ENCODE measurements at places on chromosomes 2 and 18. TPM values are rescaled to one million over a fixed set of nuclear protein-coding genes. Genes with fewer than 3 reads are reported as not detected.

DNA sequence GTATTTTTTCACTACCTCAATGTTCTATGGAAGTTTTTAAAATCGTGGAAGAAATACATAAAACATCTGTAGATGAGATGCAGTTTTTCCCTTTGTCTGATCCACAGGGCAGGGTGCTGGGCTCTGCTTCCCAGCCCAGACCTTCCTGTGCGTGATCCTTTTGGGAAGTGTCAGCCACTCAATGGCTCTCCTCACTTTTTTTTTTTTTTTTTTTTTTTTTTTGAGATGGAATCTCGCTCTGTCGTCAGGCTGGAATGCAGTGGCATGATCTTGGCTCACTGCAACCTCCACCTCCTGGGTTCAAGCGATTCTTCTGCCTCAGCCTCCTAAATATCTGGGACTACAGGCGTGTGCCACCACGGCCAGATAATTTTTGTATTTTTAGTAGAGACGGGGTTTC, 32.8 kb downstream of the SOWAHC start:
- DNase-seq = no peak
- H3K4me1 ChIP-seq = no peaks in the 10 kb centered on the region
- H3K4me3 ChIP-seq = no peak overlapping the region
- no peak overlapping the region for H3K27ac ChIP-seq
- no peaks in the 10 kb centered on the region for H3K36me3 ChIP-seq

SERPINB12 gene
- total RNA-seq = not detected

DNA sequence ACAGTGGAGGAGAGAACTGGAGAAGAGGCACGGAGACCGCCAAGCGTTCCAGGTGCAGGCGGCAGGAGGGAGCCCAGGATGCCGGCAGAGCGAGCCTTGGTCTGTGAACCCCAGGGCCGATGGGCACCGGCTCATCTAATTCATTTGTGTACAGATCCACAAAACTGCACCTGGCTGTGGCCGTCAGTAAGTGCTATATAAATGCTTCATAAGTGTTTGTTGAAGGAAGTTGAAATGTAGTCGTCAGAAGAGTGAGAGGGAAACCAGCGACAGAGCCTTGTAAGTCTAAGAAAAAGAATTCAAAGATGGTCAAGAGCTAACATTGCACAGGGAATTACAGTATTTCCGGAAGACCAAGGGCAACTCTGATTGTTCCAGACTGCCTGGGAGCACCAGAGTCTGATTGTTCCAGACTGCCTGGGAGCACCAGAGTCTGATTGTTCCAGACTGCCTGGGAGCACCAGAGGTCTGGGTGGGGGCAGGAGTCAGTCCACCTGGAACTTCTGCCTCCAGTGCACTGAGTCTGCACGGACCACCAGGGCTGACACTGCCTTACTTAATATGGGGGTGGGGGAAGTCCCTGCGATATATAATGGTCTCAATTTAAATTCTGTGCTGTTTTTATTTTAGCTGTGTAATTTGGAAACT, 112.3 kb downstream of the BCL2 start:
- peak; percentile 44 for DNase-seq
- H3K27ac ChIP-seq = peak overlapping the region; percentile 26
- H3K4me1 ChIP-seq = peaks cover 57% of the 10 kb centered on the region

ITGAV gene
- 3.6 TPM for total RNA-seq

- no peaks in the 10 kb centered on the region for H3K4me1 ChIP-seq
- no peaks in the 10 kb centered on the region for H3K27me3 ChIP-seq
- no peak overlapping the region for H3K27ac ChIP-seq
- H3K36me3 ChIP-seq = no peaks in the 10 kb centered on the region
These were observed 578.7 kb upstream of the NETO1 start for GRCh38 chr18:73446502-73446901.

GRCh38 chr2:164714471-164714870, 93.2 kb upstream of the GRB14 start:
- H3K27ac ChIP-seq = no peak overlapping the region
- no peaks in the 10 kb centered on the region for H3K4me1 ChIP-seq
- peaks cover 35% of the 10 kb centered on the region for H3K36me3 ChIP-seq
- DNase-seq = no peak

APLF gene
- 6.3 TPM for total RNA-seq

SIX3 gene
- total RNA-seq = not detected

DNA sequence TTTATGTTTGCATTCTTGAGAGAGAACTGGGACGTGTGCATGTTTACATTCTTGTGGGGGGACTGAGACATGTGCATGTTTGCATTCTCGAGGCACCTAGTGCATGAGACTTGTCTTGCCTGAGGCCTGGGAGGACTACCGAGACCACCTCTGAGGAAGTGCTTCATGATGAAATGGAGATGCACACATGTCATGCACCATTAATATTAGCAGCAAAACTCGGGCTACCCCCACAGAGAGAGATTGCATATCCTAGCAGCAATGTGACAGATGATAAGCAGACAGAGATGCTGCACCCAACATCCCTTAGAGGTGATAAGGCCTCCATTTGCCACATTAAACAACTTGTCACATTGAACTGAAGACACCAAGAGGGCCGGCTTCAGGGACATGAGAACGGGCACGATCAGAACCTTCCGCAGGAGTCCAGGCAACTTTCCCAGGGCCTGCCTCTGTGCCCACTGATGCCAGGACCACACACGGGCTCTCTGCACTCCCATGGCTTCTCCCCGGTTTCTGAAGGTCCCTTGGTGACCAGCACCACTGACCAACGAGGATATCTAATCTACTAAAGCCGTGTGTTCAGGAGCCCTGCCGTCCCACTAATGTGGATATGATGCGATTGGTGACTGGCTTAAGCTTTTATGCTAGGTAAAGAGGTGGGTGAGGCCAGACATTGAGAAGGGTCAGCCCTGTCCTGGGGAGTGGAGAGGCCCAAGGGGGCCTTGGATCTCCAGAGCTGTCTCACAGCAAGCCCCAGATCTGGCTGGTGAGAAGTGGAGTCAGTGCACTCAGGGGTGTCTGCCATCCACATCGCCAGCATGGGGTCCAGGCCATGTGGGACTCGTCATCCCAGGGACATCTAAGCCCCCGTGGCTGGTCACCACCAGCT, 208.3 kb downstream of the NDUFA10 start:
- no peaks in the 10 kb centered on the region for H3K36me3 ChIP-seq
- no peaks in the 10 kb centered on the region for H3K27me3 ChIP-seq
- no peaks in the 10 kb centered on the region for H3K4me1 ChIP-seq
- no peak overlapping the region for H3K4me3 ChIP-seq

INPP5D gene
- total RNA-seq = 466 TPM

TNFRSF11A gene
- total RNA-seq = 0.41 TPM

DNA sequence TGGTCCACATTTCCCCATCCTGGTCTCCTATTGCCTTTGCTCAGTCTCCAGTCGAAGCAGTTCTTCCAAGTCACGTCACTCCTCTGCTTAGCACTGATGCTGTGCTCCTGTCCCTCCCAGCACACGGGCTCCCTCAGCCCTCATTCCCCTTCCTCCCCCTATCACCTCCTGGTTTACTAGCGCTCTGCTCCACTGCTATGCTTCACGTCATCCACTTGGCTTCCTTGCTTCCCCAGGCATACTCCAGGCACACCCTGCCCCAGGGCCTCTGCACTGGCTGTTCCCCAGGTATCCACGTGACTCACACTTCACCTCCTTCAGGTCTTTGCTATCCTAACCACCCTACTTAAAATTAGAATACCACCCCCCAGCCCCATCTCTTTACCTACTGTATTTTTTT, 269.3 kb downstream of the GLI2 start:
- H3K36me3 ChIP-seq = no peaks in the 10 kb centered on the region
- H3K27me3 ChIP-seq = no peaks in the 10 kb centered on the region
- DNase-seq = no peak
- no peak overlapping the region for H3K27ac ChIP-seq

RAB6C gene
- total RNA-seq = not detected

GALNT13 gene
- not detected for total RNA-seq

GRCh38 chr2:60331115-60331809, 222.2 kb downstream of the BCL11A start:
- H3K4me3 ChIP-seq = no peak overlapping the region
- no peak for DNase-seq
- no peak overlapping the region for H3K27ac ChIP-seq
- peaks cover 17% of the 10 kb centered on the region for H3K4me1 ChIP-seq
- H3K36me3 ChIP-seq = no peaks in the 10 kb centered on the region
- H3K27me3 ChIP-seq = no peaks in the 10 kb centered on the region

DNA sequence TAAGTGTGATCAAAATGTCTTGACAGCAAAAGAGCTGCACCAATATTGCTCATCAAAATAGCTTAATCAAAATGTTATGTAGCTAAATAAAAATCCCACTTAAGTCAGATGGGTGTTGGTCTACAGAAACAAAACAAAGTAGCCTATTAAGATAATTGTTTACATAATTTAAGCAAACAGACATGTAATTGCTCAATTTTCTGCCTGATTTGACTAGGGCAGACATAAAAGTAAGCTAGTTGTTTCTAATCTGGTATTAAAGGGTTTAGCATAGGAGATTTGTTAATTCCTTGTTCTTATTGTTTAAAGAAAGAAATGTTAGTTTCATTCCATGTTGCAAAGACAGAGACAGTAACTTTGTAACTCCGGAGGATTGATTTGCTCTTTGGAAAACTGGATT, 11.5 kb upstream of the FEZ2 start:
- H3K27me3 ChIP-seq = no peaks in the 10 kb centered on the region
- no peaks in the 10 kb centered on the region for H3K36me3 ChIP-seq
- no peak for DNase-seq
- no peaks in the 10 kb centered on the region for H3K4me1 ChIP-seq
- H3K27ac ChIP-seq = no peak overlapping the region
- H3K4me3 ChIP-seq = no peak overlapping the region

GRCh38 chr18:34918856-34919255, 122.4 kb upstream of the MAPRE2 start:
- no peak overlapping the region for H3K27ac ChIP-seq
- no peak overlapping the region for H3K4me3 ChIP-seq
- DNase-seq = no peak

DNA sequence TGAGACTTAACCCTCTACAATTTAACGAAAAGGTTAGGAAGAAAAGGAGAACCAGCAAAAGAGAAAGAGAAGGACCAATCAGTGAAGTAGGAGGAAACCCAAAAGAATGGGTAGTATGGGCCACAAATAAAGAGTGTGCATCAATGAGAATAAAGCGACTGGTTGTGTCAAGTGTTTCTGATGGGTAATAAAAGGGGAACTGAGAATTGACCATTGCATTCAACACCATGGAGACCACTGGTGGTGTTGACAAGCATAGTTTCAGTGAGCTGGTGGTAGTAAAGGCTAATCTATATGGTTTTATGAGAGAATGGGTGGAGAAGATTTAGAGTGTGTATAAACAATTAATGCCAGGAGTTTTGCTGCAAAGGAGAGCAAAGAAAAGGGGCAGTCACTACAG, 75.4 kb downstream of the CSRNP3 start:
- H3K36me3 ChIP-seq = no peaks in the 10 kb centered on the region
- DNase-seq = no peak
- no peaks in the 10 kb centered on the region for H3K27me3 ChIP-seq
- H3K27ac ChIP-seq = no peak overlapping the region

DNA sequence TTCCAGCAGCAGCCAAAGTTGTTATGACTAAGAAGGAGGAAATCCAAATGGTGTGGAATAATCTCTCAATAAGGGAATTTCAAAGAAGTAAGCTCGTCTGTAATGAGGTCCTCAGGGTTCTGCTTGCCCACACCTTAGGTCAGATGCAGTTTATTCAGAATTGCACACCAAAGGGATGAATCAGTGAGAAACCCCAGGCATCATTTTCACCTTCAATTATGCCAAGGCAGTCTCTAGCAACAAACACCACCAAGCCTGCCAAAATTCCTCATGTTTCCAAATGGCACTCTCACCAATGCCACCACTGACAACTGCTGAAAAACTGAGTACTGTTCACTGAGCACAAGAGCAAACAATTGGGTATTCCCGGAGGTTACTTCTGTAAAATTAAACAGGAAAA, 43.6 kb downstream of the KCNG3 start:
- H3K4me1 ChIP-seq = no peaks in the 10 kb centered on the region
- H3K4me3 ChIP-seq = no peak overlapping the region
- no peaks in the 10 kb centered on the region for H3K36me3 ChIP-seq

LONRF2 gene
- 0.29 TPM for total RNA-seq

LIMS3 gene
- 0.32 TPM for total RNA-seq

GRCh38 chr18:42914476-42914875, 201.0 kb downstream of the RIT2 start:
- no peaks in the 10 kb centered on the region for H3K4me1 ChIP-seq
- DNase-seq = no peak
- H3K27ac ChIP-seq = no peak overlapping the region

GRCh38 chr2:2875831-2876230, 501.8 kb downstream of the EIPR1 start:
- peaks cover 15% of the 10 kb centered on the region for H3K4me1 ChIP-seq
- H3K27ac ChIP-seq = no peak overlapping the region
- no peaks in the 10 kb centered on the region for H3K27me3 ChIP-seq
- H3K36me3 ChIP-seq = no peaks in the 10 kb centered on the region
- H3K4me3 ChIP-seq = no peak overlapping the region

DNA sequence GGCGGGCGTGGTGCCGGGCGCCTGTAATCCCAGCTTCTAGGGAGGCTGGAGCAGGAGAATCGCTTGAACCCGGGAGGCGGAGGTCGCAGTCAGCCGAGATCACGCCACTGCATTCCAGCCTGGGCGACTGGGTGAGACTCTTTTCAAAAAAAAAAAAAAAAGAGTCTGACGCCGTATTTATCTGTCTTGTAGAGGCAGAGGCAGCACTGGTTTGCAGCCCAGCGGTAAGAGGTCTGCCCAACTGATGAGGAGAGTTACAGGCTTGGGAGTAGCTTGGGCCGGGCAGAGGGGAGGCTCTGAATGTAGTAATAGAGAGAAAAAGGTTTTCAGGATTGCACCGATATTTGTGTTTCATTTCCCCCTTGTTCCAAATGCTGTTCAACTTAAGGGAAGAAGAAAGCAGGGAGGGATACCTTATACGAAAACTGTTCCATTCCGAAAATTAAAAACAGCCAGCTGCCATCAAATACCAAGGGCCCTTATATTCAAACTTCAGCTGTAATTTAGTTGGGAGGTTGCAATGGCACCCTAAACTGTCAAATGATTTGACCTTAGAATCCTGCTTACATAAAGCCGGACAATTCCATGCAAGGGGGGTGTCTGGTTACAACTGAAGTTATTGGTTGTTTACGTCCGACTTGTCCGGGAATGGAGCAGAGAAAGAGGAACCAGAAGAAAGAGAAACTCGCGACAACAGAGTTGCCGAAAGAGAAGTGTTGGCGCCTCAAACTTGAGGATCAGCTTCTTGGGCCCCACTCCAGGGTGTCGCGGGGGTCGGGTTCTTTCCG, 9.2 kb upstream of the SP9 start:
- H3K27ac ChIP-seq = no peak overlapping the region
- H3K27me3 ChIP-seq = peaks cover 56% of the 10 kb centered on the region
- H3K4me1 ChIP-seq = peaks cover 36% of the 10 kb centered on the region
- H3K36me3 ChIP-seq = no peaks in the 10 kb centered on the region
- DNase-seq = peak; percentile 60

DNA sequence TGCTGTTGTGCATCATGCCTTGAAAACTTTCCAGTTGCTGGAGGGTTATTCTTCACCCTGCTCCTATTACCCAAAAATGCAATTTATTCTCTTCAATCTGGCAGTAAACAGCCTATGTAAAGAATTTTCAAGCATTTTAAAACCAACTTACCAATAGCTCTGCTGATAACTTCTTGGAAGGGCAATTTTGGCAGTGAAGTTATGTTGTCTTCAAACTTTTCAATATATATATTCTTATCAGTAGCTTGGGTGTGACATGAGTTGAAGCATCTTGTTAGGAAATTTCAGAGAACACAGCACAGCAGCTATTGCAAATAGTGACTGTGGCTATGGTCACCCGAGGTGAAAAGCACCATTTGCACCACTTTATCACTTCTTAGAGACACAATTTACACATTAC, 395.5 kb downstream of the STK39 start:
- H3K4me3 ChIP-seq = no peak overlapping the region
- no peaks in the 10 kb centered on the region for H3K36me3 ChIP-seq
- H3K27ac ChIP-seq = no peak overlapping the region
- no peak for DNase-seq
- H3K27me3 ChIP-seq = no peaks in the 10 kb centered on the region
